ENCODE measurements at places on chromosomes 2 and 18. TPM values are rescaled to one million over a fixed set of nuclear protein-coding genes. Genes with fewer than 3 reads are reported as not detected.

DNA sequence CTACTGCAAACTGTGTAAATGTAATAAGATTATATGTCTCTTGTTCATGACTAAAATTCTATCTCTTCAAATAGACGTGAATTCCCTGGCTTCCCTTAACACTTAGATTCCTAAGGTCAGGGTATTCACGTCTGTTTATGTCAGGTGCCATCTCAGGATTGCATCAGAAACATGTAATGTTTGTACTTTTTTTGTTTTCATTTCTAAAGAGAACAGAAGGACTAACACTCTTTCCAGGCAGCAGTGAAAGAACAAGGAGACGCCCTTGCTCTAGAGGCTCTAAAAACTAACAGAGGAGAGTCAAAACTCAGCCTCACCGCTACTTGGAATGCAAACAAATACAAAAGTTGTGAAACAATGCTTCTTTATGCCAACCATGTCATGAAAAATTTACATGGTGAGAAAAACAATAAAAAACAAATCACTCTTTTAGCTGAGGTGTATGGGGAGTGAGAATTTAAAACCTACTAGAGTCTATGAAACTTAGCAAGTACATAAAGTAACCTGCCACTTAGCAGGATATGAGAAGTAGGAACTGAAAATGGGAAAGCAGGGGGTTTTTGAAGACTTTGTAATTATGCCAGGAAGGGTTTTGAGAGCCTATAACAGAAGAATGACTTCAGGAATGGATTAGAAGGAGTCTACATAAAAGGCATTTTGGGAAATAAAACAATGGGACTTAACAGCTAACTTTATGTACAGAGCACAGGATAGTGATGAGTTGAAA is 522.7 kb downstream of the THSD7B start:
- H3K4me1 ChIP-seq, result no peaks in the 10 kb centered on the region
- no peak overlapping the region for H3K27ac ChIP-seq
- no peak overlapping the region for H3K4me3 ChIP-seq
- no peaks in the 10 kb centered on the region for H3K27me3 ChIP-seq

DNA sequence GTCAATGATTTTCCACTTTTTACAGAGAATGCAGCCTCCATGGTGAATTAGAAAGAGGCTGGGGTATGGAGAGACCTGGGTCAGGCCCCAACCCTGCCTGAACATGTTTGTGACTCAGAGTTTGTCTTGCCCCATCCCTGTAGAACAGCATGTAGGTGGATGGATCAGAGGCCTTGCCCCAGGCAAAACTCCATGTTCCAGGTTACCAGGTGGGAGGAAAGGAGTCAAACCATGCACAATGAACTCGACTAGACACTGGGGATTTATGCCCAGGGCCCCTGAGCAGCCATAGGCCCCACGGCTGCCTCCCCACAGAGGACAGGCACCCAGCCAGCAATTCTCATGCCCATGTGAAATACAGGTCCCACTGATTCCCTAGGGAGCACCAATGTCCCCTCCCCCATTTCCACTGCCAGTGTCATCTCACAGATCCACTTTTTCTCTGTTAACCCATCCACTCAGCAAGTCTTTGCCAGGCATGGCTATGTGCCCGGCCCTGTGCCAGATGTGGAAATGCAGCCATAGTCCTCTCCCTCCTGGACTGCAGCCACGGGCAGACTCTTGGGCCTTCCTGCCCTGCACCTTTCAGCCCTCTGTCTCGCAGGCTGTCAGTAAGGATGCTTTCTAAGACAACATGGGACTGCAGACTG is 737.8 kb upstream of the HS6ST1 start:
- no peak for DNase-seq
- H3K27ac ChIP-seq, result no peak overlapping the region
- no peaks in the 10 kb centered on the region for H3K4me1 ChIP-seq
- H3K4me3 ChIP-seq, result no peak overlapping the region
- no peaks in the 10 kb centered on the region for H3K36me3 ChIP-seq

- H3K36me3 ChIP-seq, result no peaks in the 10 kb centered on the region
- H3K27me3 ChIP-seq, result peaks cover 51% of the 10 kb centered on the region
- no peak within 1 kb of the TSS for H3K27ac ChIP-seq
Observed at GRCh38 chr2:26847655-26848335, at the start of gene DPYSL5. Gene DPYSL5 (plus strand): TSS chr2:26848132. CDS start chr2:26898500, 50,368 bp downstream.

- H3K4me1 ChIP-seq, result no peaks in the 10 kb centered on the region
- no peak overlapping the region for H3K4me3 ChIP-seq
- DNase-seq, result no peak
Observed at GRCh38 chr2:46849046-46849715, 66.4 kb downstream of the MCFD2 start.

DNA sequence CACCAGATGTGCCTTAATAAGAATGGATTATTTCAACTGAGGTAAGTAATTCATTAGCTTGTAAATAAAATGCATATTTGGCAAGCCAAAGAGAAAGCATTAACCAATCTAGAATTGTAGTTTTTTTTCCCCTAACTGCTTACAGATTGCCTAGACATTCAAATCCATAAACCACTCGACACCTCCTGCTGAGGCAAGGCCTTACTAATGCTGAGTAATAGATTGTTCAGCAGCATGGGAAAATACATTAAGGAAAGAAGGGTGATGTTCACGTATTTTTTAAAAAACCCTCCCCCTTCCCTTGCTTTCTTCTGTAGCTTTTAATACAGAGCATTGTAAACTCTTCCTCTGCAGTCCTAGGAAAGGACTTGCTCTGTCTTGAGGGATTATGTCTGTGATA is 17.0 kb upstream of the LINC00305 start:
- no peaks in the 10 kb centered on the region for H3K4me1 ChIP-seq
- H3K27me3 ChIP-seq, result no peaks in the 10 kb centered on the region
- no peak overlapping the region for H3K4me3 ChIP-seq
- no peak for DNase-seq

DNA sequence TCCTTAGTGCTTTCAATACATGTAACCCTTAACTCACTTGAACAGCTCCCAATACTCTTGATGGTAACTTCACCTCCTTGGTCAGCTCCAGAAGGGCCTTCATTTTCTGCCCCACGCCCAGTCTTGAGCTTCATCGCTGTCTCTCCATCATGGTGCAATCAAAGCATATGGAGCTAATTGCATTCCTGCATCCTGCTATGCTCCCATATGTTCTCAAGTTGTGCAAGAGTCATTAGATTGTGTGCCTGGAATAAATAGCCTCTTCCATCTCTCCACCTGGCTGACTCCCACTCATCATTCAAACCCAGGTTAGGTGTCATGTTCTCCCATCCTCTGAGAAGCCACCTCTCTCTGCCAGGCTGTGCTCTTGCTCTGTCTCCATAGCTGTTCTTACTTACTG is 364.5 kb upstream of the RGPD4 start:
- H3K27me3 ChIP-seq, result no peaks in the 10 kb centered on the region
- no peaks in the 10 kb centered on the region for H3K4me1 ChIP-seq
- H3K36me3 ChIP-seq, result no peaks in the 10 kb centered on the region
- no peak overlapping the region for H3K27ac ChIP-seq

Gene RGPD3
- total RNA-seq, result 0.18 TPM

Gene KCNJ13
- total RNA-seq, result not detected

Gene EFHD1
- 0.22 TPM for total RNA-seq

Gene STARD6
- not detected for total RNA-seq

Measured in CD8-positive, alpha-beta memory T cell (primary cell).